ENCODE measurements at places on chromosomes 12 and 14.

DNA sequence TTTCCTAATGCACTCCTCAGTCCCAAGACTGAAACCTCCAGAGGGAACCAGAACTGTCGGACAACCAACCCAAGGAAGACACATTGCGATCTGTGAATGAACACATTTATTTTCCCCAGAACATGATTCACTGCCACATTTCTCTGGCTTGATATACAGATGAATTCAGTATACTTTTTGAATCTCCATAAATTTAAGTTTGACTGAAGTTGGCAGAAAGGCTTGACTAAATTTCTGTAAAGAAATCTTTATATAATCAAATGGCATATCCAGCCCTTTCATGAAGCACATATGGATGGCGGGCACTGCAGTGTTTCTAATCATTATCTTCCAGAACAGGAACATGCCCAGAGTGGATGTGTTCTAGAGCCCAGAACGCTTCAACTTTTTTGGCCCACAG is 56.7 kb downstream of the DCAF5 start:
- DNase-seq = no peak
- H3K27me3 ChIP-seq = no peaks in the 10 kb centered on the region
- peaks cover 8% of the 10 kb centered on the region for H3K36me3 ChIP-seq
- no peak overlapping the region for H3K4me3 ChIP-seq
- H3K4me1 ChIP-seq = no peaks in the 10 kb centered on the region

- no peaks in the 10 kb centered on the region for H3K36me3 ChIP-seq
- H3K27me3 ChIP-seq = no peaks in the 10 kb centered on the region
- peak; percentile 92 for DNase-seq
- peak overlapping the region; percentile 71 for H3K4me3 ChIP-seq
- peaks cover 13% of the 10 kb centered on the region for H3K4me1 ChIP-seq
These were observed 838 bp upstream of the ERBB3 start for GRCh38 chr12:56078931-56079722.

GRCh38 chr12:105943525-105943924 is 195.2 kb downstream of the NUAK1 start:
- no peaks in the 10 kb centered on the region for H3K36me3 ChIP-seq
- no peak overlapping the region for H3K27ac ChIP-seq
- no peaks in the 10 kb centered on the region for H3K4me1 ChIP-seq
- H3K4me3 ChIP-seq = no peak overlapping the region
- no peaks in the 10 kb centered on the region for H3K27me3 ChIP-seq

- H3K27me3 ChIP-seq = no peaks in the 10 kb centered on the region
- no peak for DNase-seq
- H3K36me3 ChIP-seq = no peaks in the 10 kb centered on the region
- no peaks in the 10 kb centered on the region for H3K4me1 ChIP-seq
These were observed 308.0 kb upstream of the SFSWAP start for GRCh38 chr12:131402781-131403396.

DNA sequence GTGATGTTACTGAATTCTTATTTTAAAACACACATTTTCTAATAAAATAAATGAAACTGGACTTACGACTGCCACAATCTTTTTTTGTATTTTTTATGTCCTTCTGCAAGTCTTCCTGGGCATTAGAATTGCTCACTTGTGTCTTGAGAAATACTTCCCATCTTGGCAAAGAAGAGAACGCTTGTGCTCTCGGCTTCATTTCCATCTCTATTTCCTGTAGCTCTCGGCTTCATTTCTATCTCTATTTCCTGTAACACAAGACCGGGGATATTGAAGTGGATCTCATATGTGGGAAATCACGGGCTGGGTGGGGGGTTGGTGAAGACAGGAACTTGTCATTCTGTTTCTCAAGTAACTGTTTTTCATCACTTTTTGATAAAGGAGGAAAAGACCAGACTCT is 77.9 kb downstream of the EP400 start:
- no peak for DNase-seq
- no peaks in the 10 kb centered on the region for H3K4me1 ChIP-seq
- H3K27ac ChIP-seq = no peak overlapping the region
- no peak overlapping the region for H3K4me3 ChIP-seq
- peaks cover 66% of the 10 kb centered on the region for H3K36me3 ChIP-seq

DNA sequence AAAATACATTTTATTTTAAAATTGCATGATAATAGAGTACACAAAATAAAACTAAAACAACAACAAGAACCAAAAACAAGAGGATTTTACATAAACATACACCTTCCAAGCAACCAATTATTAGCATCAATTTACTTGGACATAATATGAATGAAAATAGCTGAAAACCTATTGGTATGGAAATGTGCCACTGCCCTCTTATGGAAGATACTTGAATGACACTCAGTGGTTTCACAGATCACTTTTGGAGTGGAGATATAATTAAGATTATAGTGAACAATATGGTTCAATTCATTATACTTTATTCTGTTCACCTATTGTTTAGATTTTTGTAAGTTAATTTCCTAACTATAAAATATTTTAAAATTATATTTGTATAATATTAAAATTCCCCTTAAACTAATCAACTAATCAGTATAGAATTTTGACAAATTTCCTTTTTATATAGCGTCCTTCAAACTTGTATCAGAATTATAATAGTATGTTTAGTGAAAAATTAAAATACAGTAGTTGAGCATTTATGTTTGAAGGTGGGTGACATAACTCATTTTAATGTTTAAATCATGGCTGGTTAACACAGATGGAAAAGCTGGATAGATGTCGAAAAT is 70.1 kb downstream of the SLC6A15 start:
- no peaks in the 10 kb centered on the region for H3K4me1 ChIP-seq
- no peaks in the 10 kb centered on the region for H3K36me3 ChIP-seq
- H3K27me3 ChIP-seq = no peaks in the 10 kb centered on the region
- no peak overlapping the region for H3K4me3 ChIP-seq
- DNase-seq = no peak
- H3K27ac ChIP-seq = no peak overlapping the region

- no peaks in the 10 kb centered on the region for H3K27me3 ChIP-seq
- no peak overlapping the region for H3K4me3 ChIP-seq
- no peaks in the 10 kb centered on the region for H3K4me1 ChIP-seq
- no peak overlapping the region for H3K27ac ChIP-seq
- no peak for DNase-seq
- H3K36me3 ChIP-seq = no peaks in the 10 kb centered on the region
These were observed 336.4 kb upstream of the FBXO33 start for GRCh38 chr14:39768589-39768988.
